ENCODE measurements at places on chromosomes 12 and 14.

GRCh38 chr14:93012951-93013719 is 90.2 kb downstream of the CHGA start:
- DNase-seq, result peak; percentile 25

DNA sequence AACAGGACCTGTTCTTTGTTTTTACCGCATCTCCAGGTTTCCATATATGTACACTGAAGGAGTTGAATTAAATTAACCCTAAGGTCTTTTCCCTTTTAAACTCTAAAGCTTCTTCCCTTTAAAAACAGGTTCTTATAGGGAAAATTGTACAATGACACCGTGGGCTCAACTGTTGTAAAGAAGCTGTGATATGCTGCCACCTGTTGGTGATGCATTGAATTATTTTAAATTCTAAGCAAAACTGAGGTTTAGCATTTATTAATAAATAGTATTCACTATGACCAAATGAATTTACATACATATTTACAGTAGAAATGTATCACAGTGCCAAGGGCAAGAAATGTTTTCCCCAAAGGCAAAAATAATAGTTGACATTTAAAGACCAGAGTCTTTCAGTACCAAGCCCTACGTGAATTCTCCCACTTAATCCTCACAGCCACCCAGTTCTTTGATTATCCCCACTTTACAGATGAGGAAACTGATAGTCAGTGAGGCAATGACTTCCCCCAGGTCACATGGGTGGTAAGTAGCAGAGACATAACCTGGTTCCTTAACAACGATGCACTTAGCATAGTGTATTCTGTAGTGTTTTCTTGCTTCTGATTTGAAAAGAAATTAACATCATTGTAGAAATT is 35.7 kb upstream of the TMEM263 start:
- no peak for DNase-seq

GRCh38 chr14:92729634-92730358 is 18.6 kb downstream of the LGMN start:
- no peak for DNase-seq

- DNase-seq, result no peak
These were observed 24.5 kb upstream of the FBXO33 start for GRCh38 chr14:39456702-39457250.
